ENCODE measurements at places on chromosomes 3 and 15. TPM values are rescaled to one million over a fixed set of nuclear protein-coding genes. Genes with fewer than 3 reads are reported as not detected.

SYNPR gene
- total RNA-seq, result 6.1 TPM

DNA sequence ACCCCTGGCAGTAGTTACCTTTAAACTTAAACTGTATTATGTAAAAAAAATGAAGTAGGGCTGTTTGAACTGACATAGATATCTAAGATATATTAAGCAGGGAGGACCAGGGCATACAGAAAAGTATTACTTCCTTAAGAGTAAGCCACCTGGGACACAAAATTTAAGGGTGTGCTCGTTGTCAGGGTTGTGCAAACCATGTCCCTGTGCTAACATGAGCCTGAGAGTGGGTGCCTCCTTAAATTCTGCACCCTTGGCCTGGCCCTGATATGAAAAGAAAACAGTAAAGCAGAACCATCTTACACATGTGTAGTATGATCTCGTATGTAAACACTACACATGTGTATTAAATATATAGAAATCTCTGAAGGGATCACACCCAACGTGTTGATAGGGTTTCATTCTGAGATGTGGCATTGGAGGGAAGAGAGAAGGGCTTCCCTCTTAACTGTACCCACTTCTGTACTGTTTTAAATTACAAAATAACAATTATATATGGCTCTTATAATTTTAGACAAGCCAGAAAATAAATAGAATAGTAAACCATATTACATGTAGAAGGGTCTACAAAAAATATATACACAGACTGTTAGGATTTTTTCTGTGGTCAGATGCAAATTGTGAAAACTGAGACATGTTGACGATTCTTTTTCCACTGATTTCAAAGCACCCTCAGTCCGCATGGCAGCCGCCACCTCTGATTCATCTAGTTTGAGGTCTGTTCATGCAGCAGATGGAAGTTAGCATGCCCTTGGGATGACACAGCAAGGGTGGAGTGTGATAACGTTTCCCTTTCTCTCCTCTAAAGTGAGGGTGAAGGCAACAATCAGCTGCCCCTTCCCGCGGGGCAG lies 400.8 kb upstream of the PROK2 start:
- peaks cover 26% of the 10 kb centered on the region for H3K4me1 ChIP-seq
- DNase-seq, result peak; percentile 32
- peaks cover 6% of the 10 kb centered on the region for H3K27me3 ChIP-seq
- peak overlapping the region; percentile 80 for H3K27ac ChIP-seq
- no peak overlapping the region for H3K4me3 ChIP-seq

DNA sequence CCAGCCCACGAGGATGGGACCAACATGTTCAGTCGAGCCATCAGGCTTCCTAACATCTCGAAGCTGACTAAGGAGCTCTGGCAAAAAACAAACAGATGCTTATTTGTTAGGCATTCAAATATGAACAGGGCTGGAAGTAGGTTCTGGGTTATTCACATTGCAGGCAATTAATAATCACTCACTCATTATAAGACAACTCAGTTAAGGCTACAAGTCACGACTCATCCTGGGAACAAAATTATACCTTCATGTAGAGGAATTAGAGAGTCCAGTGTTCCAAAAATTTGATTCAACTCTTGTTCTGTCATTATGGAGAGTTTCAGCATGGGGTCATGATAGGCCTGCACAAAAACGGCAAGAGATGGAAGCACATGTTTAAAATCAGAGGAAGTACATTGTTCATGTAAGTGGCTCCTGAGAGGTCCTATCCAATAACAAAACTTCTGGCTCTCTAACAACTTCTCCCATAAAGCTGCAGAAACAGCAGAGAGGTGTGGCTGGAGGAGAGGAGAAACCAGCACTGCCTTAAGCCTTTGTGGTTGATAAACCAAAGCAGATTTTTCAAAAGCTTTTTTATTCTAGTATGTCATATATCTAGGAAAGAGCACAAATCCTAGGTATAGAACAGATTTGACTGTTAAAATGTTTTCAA lies 50.6 kb downstream of the ARHGEF3 start:
- peaks cover 5% of the 10 kb centered on the region for H3K36me3 ChIP-seq
- H3K27me3 ChIP-seq, result no peaks in the 10 kb centered on the region
- DNase-seq, result no peak
- H3K4me1 ChIP-seq, result no peaks in the 10 kb centered on the region
- H3K27ac ChIP-seq, result no peak overlapping the region
- H3K4me3 ChIP-seq, result no peak overlapping the region

- no peak for DNase-seq
- no peak overlapping the region for H3K4me3 ChIP-seq
- peaks cover 3% of the 10 kb centered on the region for H3K4me1 ChIP-seq
- no peak overlapping the region for H3K27ac ChIP-seq
- peaks cover 4% of the 10 kb centered on the region for H3K27me3 ChIP-seq
These were observed 120.1 kb upstream of the UBE2E1 start for GRCh38 chr3:23685541-23686258.

ATP13A5 gene
- total RNA-seq, result not detected

- no peaks in the 10 kb centered on the region for H3K27me3 ChIP-seq
- DNase-seq, result no peak
- no peak overlapping the region for H3K27ac ChIP-seq
These were observed 63.6 kb upstream of the MEF2A start for GRCh38 chr15:99502182-99502581.

DNA sequence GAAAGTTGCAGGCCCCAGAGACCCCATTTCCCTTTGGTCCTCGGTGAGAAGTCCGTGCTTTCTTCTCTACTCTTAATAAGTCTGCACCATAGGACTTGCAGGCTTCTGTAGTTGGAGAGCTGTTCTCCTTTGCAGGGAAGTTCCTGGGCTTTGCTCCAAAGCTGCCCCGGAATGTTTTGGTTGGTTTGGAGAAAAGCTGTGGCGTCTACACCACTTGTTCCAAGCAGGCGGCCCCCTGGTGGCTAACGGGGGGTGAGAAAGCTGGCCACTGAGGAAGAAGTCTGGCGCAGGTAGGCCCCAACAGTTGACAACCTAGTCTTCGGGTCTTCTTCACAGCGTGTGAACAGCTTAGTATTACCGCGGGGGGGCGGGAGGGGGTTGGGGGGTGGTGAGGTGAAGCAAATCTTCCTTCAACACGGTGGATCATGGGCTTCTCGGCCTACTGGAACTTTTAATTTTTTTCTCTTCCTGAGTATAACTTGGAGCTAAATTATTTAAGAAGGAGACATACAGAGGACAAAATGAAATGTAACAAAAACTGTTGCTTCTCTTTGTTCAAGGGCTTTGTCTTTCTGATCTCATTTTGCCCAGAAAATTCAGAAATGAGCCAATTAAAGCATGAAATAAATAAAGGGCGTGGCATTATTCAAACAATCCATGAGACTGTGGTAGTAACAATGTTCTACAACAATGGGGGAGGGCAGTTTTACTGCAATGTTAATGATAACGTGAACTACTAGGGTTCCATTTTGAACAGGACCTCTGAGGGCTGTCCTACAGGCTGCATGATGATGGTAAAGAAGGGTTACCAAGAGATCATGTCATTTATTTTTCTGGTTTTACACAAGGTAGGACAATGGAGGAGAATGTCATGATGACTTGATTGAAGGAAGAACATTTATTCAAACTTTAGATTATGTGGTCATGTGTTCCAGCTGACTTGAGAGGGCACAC lies 2.2 kb upstream of the THRB start:
- H3K27me3 ChIP-seq, result peaks cover 7% of the 10 kb centered on the region
- no peak overlapping the region for H3K4me3 ChIP-seq
- peak; percentile 76 for DNase-seq
- H3K27ac ChIP-seq, result no peak overlapping the region
- H3K4me1 ChIP-seq, result peaks cover 2% of the 10 kb centered on the region
- no peaks in the 10 kb centered on the region for H3K36me3 ChIP-seq

PLCB2 gene
- 2.6 TPM for total RNA-seq

SPATA16 gene
- not detected for total RNA-seq

DNA sequence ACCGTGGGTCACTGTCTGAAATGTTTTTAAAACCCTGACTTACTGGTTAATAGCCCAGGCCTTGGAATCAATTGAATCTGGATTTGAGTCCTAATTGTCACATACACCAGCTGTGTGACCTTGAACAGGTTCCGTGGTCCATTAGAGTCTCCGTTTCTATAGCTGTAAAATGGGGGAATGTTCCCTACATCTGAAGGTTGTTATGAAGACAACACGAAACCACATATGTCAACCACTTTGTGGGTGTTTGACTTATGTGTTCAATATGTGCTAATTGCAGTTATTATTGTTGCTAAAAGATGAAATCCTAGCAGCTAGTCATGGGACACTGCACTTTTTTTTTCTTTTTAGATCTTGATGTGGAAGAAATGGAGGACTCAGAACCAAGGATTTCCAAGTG lies 35.3 kb downstream of the ZBTB38 start:
- H3K4me3 ChIP-seq, result no peak overlapping the region
- peaks cover 1% of the 10 kb centered on the region for H3K27me3 ChIP-seq
- H3K27ac ChIP-seq, result no peak overlapping the region
- no peaks in the 10 kb centered on the region for H3K36me3 ChIP-seq
- H3K4me1 ChIP-seq, result peaks cover 11% of the 10 kb centered on the region
- DNase-seq, result no peak

DNA sequence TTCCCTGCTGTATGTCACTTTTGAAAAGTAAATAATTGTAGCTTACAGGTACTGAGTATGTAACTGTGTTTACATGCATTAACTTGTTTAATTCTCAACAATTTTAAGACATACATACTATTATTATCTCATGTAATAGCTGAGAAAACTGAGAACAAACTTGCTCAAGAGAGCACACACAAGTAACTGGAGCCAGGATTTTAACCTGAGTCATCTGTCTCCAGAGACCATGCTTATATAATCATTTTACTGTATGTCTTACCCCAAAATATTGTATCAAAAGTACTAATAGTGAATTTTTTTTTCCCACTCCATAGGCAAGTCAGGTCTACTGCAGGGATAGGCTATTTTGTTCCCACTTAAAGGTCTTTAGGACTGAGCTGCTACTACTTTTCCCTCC lies 95.4 kb downstream of the FEZF2 start:
- no peaks in the 10 kb centered on the region for H3K4me1 ChIP-seq
- H3K27ac ChIP-seq, result no peak overlapping the region
- no peaks in the 10 kb centered on the region for H3K36me3 ChIP-seq
- H3K27me3 ChIP-seq, result no peaks in the 10 kb centered on the region
- no peak for DNase-seq
- no peak overlapping the region for H3K4me3 ChIP-seq

- no peaks in the 10 kb centered on the region for H3K27me3 ChIP-seq
- no peak overlapping the region for H3K4me3 ChIP-seq
- no peaks in the 10 kb centered on the region for H3K4me1 ChIP-seq
- no peaks in the 10 kb centered on the region for H3K36me3 ChIP-seq
- no peak for DNase-seq
These were observed 33.8 kb downstream of the CCDC66 start for GRCh38 chr3:56590814-56591213.

TMC3 gene
- not detected for total RNA-seq

SV2B gene
- 7.1 TPM for total RNA-seq

TNFAIP8L3 gene
- not detected for total RNA-seq

DNA sequence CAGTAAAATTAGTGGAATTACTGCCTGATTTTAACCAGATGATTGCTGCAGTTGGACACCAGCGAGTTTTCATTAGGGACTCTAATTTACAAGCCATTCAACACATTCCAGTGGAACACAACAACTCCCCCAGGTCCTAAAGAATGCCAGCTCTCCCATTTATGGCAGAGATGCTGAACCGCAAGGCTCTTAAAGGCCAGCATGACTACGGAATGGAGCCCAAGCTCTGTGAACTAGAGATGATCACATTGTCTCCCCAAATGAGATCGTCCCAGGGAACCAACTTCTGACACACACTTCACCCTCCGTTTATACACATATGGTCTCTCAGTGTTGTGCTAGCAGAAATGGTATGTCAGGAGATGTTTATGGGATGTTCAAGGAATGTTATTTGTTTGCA lies 446.2 kb upstream of the NR2F2 start:
- no peak for DNase-seq
- H3K4me1 ChIP-seq, result peaks cover 10% of the 10 kb centered on the region
- no peak overlapping the region for H3K4me3 ChIP-seq
- peaks cover 6% of the 10 kb centered on the region for H3K27me3 ChIP-seq
- no peak overlapping the region for H3K27ac ChIP-seq

ALDH1L1 gene
- total RNA-seq, result not detected

CDV3 gene
- total RNA-seq, result 91.2 TPM

IL17RB gene
- total RNA-seq, result 0.78 TPM

SEMA6D gene
- total RNA-seq, result 255 TPM

KBTBD13 gene
- not detected for total RNA-seq

GRCh38 chr3:141056751-141057171 lies 5.6 kb downstream of the SPSB4 start:
- peak; percentile 62 for DNase-seq
- peaks cover 33% of the 10 kb centered on the region for H3K27me3 ChIP-seq
- peaks cover 54% of the 10 kb centered on the region for H3K4me1 ChIP-seq

MEIS2 gene
- total RNA-seq, result 6.0 TPM

DNA sequence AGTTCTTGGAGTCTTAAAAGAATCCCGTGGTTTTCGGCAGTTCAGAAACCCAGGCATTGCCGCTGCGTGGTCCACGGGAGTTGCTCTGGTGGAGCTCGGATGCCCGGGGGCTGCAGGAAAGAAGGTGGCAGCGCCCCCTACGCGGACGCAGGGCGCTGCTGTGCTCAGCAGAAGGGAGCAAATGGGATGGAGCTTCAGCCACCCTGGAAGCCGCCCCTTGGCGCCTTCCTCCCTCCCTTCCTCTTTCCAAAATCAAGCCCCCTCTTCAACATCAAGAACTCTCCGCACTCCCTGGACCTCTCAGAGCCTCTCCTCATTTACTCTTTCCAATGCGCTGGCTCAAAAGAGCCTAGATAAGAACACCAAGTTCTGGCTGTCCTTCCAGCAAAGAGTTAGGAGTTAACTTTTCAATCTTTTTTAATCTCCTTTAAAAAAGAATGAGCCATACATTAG lies 880 bp upstream of the CHRNA7 start:
- peaks cover 9% of the 10 kb centered on the region for H3K27me3 ChIP-seq
- H3K27ac ChIP-seq, result no peak overlapping the region
- peaks cover 6% of the 10 kb centered on the region for H3K4me1 ChIP-seq
- no peaks in the 10 kb centered on the region for H3K36me3 ChIP-seq

GRCh38 chr3:122493296-122493695 lies 21.4 kb downstream of the KPNA1 start:
- no peak for DNase-seq
- no peaks in the 10 kb centered on the region for H3K36me3 ChIP-seq
- H3K4me3 ChIP-seq, result no peak overlapping the region
- H3K27me3 ChIP-seq, result no peaks in the 10 kb centered on the region

DNA sequence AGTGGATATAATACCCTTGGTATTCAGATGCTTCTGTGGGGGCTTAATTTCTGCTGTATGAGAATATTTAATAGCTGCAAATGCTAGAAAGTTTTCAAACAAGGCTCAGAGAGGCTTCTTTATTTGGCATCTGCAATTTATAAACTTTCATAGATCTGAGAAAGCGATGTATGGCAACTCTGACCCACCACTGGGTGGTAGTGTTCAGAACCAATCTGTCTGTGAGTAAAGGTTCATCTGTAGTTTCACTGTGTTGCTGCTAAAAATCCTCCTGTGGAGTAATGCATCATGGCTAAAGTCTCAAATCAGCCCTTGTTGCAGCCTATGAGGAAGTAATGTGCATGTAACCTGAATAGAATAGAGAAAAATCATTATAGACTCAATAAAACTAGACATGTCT lies 47.4 kb downstream of the CLSTN2 start:
- peaks cover 6% of the 10 kb centered on the region for H3K36me3 ChIP-seq
- no peak overlapping the region for H3K4me3 ChIP-seq
- H3K4me1 ChIP-seq, result peaks cover 2% of the 10 kb centered on the region
- peaks cover 2% of the 10 kb centered on the region for H3K27me3 ChIP-seq

- H3K27me3 ChIP-seq, result no peaks in the 10 kb centered on the region
- H3K4me1 ChIP-seq, result peaks cover 2% of the 10 kb centered on the region
- DNase-seq, result no peak
- H3K4me3 ChIP-seq, result no peak overlapping the region
These were observed 139.5 kb downstream of the CNTN6 start for GRCh38 chr3:1232276-1232675.

ADGRG7 gene
- total RNA-seq, result not detected

Data from glutamatergic neuron (in vitro differentiated cells).